ENCODE measurements at places on chromosomes 3 and 15.

DNA sequence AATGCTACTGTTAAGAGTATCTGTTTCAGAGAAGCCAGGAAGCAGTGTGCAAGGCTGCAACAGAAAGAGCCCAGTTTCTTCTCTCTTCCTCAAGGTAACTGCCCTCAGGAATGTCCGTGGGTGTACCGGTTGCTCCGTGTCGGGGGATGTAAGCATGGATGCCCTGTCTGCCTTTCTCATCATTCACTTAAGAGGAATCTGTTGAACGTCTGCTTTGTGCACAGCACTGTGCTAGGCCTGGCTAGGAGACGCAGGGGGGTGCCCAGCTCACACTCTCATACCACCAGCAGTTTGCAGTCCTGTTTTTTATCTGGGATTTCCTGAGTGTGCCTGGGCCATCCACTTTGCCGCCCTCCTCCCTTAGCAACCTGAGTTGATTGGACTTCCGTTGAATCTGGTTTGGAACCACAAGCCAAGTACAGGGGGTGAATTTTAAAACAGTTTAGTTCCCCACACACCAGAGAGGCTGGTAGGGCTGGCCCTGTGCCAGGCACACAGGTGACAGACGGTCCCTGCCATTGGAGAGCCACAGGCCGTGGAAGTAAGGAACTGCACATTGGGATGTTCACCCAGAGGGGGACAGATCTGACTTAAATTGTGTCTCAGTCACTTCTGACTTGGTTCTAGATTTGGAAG, 11.2 kb downstream of the BOC start:
- DNase-seq, result no peak

DNA sequence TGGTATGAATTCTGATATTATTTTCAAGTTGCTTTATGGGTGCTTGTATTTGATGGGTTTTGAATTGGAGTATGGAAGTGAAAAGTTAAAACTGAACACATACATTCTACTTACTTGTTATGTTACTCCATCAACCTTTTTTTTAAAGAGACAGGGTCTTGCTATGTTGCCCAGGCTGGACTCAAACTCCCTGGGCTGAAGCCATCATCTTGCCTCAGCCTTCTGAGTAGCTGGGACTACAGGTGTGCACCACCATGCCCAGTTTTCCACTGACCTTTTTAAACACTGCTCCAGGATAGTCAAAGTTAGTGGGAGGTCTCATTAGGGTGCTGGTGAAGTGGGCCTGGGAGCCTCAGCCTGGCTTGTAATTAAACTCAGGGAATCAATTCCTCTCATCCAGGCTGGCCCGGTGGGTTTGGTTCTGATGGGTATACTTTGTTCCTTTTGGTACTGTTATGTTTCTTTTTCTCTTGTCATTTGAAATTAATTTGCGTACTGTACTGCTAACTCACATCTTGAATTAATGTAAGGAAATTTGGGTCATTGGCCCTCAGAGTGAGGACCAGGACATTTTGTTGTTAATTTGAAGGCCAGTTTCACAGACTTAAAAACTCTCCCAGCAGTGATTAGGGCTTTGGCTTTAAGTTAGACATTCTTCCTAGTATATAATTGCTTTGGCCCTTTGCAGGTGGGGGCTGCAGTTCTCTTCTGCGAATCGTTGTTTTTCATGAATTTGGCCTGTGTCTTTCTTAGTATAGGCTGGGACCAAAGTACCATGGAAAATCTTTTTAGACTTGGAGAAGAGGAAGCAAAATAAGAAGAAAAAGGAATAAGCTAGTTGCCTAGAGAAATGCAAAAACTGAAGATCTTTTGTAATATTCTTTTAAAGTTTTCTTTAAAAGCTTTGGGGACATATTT, 66.9 kb downstream of the FNDC3B start:
- DNase-seq, result no peak

DNA sequence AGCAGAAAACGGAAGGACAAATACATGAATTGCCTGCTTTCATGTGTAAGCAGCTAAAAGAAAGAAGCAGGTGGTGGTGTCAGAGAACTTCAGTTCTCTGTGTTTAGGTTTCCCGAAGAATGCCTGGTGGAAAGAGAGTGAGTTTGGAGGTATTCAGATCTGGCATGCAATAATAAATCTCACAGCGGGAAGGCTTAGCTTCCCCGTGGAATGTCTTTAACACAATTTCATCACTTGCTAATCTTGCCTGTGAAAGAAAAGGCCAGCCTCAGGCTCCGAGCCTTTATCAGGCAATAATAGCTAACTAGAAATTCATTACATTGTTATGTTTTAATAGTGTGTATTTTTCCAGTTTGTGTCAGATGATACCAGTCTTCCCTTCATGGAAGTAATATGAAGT, 220.3 kb downstream of the PDZRN3 start:
- DNase-seq, result no peak

- DNase-seq, result no peak
Measured at GRCh38 chr15:74726774-74727164, 1.4 kb upstream of the CYP1A1 start.

GRCh38 chr15:43514241-43515057, 3.0 kb upstream of the MAP1A start:
- DNase-seq, result peak; percentile 81

DNA sequence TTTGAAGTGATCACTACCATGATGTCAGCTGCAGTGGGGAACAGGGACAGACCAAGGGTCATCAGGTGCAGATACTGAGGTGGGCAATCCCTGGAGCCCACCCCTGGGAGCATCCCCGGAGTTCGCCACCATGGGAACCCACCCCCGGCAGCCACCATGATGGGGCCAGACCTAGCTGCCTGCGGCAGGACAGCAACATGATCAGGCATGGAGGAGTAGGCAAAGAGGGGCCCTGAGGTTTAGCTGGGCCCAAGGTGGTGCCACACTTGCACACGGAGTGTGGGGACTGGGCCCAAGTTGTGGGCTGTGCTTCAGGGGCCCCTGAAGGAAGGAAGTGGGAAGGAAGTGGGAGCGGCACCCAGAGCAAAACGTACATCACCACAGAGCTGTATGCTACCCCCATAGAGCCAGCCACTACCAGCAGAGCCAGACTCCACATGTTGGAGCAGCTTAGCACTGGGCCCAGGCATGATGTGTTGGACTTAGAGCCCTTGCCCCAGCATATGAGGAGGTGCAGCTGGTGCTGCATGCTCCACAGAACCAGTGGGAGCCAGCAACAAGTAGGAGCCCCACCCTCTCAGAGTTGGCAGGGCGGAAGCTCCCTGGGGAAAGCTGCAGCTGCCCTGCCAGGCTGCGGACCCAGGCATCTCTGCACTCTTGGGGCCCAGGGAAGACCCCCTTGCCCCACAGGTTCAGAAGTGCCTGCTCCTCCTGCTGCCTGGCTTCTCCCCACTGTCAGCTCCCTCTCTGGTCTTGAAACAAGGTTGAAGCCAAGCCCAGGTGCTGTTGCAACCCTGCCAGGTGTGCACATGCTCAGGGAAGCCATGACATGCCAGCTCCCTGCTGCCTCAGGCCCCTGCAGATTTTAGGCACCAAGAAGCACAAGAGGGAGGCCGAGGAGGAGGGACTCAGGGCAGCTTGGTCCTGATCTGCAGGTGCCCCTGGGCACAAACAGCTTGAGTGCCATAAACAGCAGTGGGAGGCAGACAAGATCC, 515.3 kb downstream of the ZBBX start:
- DNase-seq, result no peak

- no peak for DNase-seq
Measured at GRCh38 chr3:143668924-143669790, 179.1 kb downstream of the SLC9A9 start.

GRCh38 chr3:13012221-13012691, 61.0 kb downstream of the IQSEC1 start:
- DNase-seq, result peak; percentile 45

DNA sequence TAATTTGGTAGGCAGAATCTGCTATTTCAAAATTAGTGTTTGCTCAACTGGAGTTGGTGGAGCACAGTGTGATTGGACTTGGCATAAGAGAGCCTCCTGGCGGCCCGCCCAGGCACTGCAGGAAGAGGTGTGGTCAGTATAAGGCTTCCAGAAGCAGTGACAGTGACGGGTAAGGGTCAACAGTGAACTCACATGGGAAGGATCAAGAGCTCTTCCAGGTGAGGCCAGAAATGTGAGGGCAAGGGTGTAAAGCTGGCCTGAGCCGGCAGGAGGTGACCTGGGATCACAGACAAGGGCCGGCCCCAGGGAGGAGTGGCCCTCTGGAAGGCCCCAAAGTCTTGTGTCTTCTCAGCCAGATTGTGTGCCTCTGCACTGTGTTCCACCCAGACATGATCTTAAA, 93.2 kb upstream of the RNF7 start:
- peak; percentile 14 for DNase-seq

- no peak for DNase-seq
Measured at GRCh38 chr3:194556086-194557056, 69.6 kb upstream of the ATP13A3 start.

DNA sequence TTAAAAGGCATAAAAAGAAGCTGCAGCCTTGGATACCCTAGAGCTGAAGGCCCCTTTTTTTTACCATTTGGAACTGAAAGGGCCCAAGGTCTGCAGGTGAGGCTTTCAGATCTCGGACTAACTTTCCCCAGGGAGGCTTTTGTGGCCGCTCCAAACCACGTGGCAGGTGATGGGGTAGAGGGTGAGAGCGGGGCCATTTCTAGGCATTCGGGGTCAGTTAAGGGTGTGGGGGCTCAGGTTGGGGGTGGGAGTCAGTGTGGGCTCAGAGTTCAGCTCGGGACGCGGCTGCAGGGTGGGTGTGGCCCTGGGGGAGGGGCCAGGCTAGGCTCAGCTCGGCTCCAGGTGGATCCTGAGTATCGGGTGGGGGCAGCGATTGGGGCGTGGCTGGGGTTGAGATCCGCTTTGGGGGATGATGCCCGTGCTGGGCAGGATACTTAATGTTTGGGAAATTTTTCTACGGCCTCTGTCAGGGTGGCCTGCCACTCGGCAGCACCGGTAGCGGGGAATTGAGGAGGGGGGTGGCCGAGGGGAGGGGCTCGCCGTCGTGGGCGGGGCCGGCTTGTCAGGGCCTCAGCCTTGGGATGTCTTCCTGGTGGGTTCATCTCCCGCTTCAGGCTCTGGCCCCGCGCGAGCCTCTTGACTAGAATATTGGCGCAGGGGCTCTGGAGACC, 2.5 kb downstream of the KLF13 start:
- no peak for DNase-seq

- no peak for DNase-seq
Measured at GRCh38 chr3:151282921-151283320, 4.6 kb upstream of the P2RY14 start.

DNA sequence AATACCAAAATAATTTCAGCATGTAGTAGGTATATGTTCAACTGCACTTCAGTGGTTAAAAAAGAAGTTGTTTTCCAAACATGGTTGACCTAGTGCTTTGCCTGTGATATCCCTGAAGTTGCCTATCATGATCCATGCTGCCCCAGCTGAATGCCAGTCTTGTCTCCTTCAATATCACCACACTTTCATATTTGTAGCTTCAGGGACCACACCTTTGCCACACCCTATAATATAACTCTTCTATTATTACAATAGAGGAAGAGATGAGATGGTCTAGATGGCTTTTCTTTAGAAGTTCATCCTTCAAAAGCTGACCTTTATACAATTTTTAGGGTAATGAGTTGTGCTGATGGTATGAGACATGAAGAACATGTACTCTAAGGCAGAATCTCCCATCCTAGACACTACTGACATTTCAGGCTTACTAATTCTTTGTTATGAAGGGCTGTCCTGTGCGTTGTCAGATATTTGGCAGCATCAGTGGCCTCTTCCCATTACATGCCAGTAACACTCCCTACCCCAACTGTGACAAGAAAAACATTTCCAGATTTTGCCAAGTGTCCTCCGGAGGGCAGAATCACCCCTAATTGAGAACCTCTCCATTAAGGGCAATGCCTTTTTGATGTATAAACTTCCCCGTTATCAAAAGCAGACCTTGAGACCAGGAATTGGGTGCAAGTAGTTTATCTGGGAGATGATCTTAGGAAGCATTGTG, 76.2 kb upstream of the PLCL2 start:
- DNase-seq, result no peak

DNA sequence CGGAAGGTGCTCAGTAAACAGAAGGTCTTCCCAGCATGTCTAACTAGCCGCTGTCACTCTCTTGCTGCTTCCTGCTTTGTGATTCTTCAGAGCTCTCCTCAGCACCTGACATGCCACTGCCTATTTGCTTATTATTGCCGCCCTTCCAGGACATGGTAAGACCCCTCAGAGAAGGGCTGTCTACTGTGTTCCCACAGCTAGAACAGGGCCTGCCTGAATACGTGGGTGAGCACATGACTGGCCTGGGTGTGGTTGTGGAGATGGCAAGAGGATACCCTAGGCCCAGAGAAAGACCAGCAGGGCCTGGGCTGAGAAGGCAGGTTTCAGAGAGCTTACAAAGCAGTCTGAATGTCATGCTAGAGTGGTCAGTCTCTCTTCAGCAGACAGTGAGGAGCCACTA, 2.4 kb upstream of the EPHB1 start:
- DNase-seq, result no peak

- no peak for DNase-seq
Measured at GRCh38 chr3:188605905-188606304, 451.9 kb downstream of the LPP start.

- DNase-seq, result peak; percentile 44
Measured at GRCh38 chr15:65060641-65061397, 7.0 kb downstream of the RASL12 start.

GRCh38 chr15:78392430-78392829, 45.6 kb upstream of the IREB2 start:
- DNase-seq, result no peak

DNA sequence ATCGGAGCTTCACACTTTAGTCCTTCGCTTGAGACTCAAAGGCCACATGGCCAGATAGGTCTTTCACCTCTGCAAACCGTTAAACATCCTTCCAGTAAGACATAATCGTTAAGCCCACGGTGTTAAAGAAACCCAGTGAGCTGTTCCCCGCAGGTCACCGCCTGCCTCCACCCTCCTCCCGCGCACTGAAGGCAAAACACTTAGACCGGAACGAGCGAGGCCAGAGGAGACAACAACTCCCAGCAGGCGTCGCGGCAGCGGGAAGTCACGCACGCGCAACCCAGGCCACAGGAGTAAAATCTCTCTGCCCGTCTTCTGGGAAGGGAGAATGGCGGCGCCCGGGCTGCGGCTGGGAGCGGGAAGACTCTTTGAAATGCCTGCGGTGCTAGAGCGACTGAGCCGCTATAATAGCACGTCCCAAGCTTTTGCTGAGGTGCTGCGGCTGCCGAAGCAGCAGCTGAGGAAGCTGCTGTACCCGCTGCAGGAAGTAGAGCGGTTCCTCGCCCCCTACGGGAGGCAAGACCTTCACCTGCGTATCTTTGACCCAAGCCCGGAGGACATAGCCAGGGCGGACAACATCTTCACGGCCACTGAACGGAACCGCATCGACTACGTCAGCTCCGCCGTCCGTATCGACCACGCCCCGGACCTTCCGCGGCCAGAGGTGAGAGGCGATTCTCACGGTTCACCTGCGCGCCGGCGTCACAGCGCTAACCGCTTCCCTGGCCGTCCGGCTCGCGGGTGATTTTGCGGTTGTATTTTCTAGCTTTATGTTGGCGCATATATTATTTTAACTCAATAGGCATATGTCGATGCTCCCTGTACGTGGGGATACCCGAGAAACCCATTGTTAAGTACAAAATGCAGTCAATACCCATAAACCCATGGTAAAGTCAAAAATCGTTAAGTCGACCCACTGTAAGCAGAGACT, at the start of gene GTPBP8:
TSS of gene GTPBP8 (plus strand) at position 313 of the 931 bp plus-strand sequence. CDS start at position 329, 16 bp downstream.
- DNase-seq, result peak; percentile 89

Data from hippocampal formation (tissue), 2 donors.